ENCODE measurements at places on chromosomes 6 and 20.

DNA sequence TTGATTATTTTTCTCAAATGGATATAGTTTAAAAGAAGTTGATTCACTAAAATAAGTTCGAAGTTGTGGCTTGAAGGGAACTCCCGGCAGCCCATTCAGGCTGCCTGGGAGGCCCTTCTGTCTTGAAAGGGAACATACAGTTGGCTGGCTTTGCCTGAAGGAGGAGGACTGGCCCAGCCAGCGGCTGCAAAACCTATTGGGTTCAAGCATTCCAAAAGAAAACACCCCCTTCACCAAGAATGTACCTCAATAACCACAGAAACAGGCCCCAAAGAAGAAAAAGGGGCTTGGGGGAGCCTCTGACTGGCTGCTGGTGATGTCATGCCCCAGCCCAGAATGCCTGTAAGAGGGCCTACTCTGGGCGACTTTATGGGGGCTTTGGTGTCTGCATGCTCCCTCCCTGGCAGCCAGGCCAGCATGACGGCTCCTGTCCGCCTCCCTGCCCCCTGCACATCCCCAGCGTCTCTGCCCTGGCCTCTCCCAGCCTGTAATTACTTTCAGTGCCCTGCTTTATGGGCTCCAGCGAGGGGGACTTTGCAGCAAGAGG is 36.5 kb downstream of the MAFB start:
- DNase-seq, result no peak

GRCh38 chr6:135789375-135790050 is 62.0 kb upstream of the PDE7B start:
- no peak for DNase-seq

DNA sequence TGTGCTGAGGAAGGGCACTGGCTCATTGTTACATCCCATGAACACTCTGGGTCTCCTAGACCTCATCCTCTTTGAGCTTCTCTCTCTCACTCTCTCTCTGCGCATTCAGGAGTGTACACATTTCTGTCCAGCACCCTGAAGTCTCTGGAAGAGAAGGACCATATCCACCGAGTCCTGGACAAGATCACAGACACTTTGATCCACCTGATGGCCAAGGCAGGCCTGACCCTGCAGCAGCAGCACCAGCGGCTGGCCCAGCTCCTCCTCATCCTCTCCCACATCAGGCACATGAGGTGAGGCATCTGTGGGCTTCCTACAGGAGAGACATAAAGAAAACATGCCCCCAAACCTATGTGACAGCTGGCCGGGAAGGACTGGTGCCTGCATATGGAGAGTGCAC is 286.8 kb downstream of the ESR1 start:
- DNase-seq, result no peak

DNA sequence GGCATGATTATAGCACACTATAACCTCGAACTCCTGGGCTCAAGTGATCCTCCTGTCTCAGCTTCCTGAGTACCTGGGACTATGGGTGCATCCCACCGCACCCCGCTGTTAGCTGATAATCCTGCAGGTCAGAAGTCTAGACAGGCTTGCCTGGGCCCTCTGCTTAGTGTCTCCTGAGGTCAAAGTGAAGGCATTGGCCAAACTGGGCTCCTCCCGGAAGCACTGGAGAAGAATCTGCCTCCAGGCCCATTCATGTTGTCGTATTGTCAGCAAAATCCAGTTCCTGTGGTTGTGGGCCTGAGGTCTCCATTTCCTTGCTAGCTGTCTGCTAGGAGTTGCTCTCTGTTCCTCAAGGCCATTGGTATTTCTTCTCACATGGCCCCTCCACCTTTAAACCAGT is 6.3 kb upstream of the MROH8 start:
- no peak for DNase-seq

GRCh38 chr20:58626051-58626450 is 25.0 kb upstream of the STX16 start:
- DNase-seq, result no peak

DNA sequence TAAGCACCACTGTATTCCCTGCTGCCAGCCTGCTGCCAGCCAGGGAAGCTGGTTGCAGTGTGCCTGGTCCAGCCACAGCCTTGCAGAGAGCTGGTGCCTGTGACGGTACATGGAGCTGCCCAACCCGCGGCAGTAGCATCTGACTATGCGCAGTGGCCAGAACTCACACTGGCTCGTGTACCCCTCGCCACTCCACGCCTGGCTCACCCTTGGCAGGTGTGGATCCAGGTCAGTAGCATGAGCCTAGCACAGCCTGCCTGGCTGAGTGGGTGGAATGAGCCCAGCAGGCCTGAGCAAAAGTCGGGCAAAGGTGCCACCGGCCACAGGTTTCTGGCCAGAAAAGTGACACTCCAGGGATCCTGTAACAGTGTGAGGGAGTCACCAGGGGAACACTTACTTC is 361.7 kb upstream of the MAP3K7 start:
- DNase-seq, result no peak

- no peak for DNase-seq
These were observed 28.4 kb downstream of the MAP3K5 start for GRCh38 chr6:136763716-136764516.

GRCh38 chr6:61887423-61887822 is 398.6 kb downstream of the KHDRBS2 start:
- DNase-seq, result no peak

GRCh38 chr6:99612551-99613408 is 6.1 kb downstream of the PRDM13 start:
- no peak for DNase-seq

GRCh38 chr6:30344191-30344867 is 627 bp upstream of the RPP21 start:
- no peak for DNase-seq

DNA sequence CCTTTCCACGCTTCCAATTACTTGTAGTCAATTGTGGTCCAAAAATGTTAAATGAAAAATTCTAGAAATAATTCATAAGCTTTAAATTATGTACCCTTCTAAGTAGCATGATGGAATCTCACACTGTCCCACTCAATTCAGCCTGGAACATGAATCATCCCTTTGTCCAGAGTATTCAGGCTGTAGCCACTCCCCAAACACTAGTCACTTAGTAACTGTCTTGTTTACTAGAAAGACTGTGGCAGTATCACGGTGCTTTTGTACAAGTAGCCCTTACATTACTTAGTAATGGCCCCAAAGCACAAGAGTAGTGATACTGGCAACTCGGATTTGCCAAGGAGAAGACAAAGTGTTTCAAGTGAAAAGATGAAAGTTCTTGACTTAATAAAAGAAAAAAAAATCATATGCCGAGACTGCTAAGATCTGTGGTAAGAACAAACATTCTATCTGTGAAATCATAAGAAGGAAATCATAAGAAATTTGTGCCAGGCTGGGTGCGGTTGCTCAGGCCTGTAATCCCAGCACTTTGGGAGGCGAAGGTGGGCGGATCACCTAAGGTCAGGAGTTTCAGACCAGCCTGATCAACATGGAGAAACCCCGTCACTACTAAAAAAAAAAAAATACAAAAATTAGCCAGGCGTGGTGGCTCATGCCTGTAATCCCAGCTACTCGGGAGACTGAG is 168.5 kb upstream of the SIM1 start:
- DNase-seq, result no peak

- no peak for DNase-seq
These were observed 120.8 kb upstream of the TNFAIP3 start for GRCh38 chr6:137746264-137746663.

DNA sequence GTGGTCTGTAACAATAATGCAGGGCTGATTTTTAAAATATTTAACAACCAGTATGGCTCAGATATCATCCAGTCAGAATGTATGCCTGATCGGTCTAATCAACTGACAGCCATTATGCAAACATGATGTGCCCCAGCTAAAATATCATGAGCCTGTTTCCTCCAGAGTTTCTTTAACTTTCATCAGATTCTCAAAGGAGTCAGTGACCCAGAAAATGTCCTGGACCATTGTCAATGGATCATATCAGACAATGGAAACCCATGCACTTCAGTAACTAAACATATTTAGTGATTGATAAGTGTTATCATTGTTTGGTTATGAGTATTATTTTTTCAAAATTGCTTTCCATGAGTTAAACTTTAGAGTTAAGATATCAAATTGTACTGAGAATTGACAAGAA is 173.5 kb downstream of the LMBRD1 start:
- DNase-seq, result no peak

DNA sequence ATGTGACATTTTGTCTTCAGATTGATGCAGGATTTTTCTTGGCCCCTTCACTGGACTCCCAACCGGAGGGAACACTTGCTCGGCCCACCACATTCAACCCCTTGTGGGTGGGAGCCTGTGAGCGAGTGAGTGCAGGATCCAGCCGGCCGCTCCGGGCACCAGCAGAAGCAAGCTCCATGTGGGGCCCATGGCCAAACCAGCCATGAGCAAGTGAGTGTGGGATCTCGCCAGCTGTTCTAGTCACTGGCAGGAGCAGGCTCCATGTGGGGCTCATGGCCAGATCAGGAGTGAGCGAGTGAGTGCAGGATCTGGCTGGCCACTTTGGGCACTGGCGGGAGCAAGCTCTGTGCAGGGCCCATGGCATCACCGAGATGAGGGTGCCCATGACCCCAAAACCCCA is 42.6 kb downstream of the OSTM1 start:
- no peak for DNase-seq

DNA sequence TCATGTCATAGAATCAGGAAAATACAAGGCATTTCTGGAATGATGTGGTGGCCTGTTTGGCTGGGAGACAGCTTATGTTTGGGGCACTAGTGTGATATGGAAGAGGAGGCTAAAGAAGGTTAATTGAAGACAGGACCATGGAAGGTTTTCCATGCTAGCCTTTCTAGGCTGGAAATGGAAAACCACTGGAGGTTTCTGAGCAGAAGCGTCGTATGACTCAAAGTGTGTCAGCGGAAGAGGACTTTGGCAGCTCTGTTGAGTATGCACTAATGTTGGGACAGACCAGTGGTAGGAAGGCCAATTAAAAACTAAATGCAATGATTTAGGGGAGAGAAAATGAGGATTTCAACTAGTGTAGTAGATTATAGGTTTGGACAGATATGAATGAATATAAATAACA is 413.1 kb downstream of the PLCB1 start:
- DNase-seq, result no peak
